Umbilical cord (tissue), 2 donors: ENCODE measurements at places on chromosomes 12 and 14. TPM values are rescaled to one million over a fixed set of nuclear protein-coding genes. Genes with fewer than 3 reads are reported as not detected.

Gene NEDD8
- total RNA-seq = 68.6 TPM

Gene CD69
- total RNA-seq = 5.1 TPM

Gene CLEC4D
- 1.2 TPM for total RNA-seq

DNA sequence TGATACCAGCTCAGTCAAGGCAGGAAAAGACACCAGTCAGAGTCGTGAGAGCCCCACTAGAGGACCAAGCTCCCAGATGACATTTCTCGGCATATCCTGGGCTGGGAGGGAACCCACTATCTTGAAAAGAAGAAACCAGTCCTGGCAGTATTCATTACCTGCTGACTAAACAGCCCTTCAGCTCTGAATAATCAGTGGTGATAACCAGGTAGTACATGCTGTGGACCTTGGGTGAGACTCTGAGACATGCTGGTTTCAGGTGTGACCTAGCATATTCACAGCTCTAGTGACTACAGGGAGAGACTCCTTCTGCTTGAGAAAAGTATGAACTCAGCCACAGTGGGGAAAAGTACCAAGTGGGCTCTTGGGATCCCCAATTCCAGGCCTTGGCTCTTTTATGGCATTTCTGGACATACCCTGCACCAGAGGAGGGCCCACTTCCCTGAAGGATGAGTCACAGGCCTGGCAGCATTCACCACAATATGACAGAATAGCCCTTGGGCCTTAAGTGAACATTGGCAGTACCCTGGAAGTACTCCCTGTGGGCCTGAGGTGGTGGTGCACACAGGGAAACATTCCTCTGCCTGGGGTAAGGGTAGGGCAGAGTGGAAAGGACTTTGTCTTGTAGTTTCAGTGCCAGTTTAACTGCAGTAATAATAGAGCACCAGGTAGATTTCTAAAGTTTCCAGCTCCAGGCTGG, 82.6 kb upstream of the SLC38A4 start:
- DNase-seq = no peak

Gene SLC38A1
- 159 TPM for total RNA-seq

DNA sequence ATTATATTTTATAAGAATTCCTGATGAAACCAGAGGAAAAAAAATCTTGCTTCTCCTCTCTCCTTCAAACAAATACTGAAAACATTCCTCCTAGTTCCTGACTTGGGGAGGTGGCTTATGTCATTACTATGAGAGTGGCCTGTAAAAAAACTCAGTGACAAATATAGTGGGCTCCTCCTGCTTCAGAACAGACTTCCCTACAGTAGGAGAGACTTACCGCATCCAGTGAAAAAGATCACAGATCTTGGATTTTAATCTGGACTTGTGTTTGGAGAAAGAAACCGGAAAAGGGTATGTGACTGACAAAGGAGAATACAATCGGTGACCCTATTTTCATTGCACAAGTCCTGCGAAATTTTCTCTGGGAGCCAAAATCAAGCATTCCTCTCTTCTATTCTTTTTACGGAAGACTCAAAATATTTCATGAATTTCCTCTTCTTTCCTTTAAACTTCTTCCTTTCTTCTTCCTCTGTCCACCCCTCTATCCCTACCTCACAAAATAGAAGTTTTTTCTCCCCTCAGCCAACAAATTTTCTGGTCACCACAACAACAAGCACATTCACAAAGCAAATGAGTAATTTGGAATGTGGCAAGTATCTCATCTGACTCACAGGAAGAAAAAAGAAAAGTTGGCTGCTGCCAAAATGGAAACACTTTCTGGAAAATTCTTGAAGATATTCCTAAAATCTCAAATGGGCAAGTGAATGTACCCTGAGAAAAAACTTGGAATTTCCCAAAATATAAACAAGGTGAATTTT, 185.1 kb upstream of the CDKN3 start:
- DNase-seq = no peak

Gene WIF1
- 7.2 TPM for total RNA-seq

Gene CCDC38
- 20.9 TPM for total RNA-seq

Gene SMCO3
- 18.5 TPM for total RNA-seq

DNA sequence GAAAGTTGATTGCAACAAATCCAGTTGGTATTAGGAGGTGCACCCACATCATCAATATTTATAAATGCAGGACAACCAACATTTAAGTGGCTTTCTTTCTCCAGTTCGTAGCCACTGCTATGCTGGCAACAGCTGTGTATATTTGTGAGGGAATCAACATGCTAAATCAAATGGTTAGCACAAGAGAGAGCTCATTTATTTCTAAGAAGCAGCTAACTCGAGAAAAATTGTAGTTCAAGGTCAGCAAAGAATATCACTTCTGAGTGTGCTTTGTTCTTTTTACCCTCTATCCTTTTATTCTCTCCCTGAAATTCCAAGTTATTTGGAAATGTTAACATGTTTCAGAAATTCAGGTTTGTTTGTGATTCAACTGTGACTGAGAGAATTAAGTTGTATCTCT, 137.3 kb downstream of the NAV3 start:
- no peak for DNase-seq

Gene HVCN1
- total RNA-seq = 4.1 TPM
